Spleen (tissue), 13 donors: ENCODE measurements at places on chromosomes 2 and 18. TPM values are rescaled to one million over a fixed set of nuclear protein-coding genes. Genes with fewer than 3 reads are reported as not detected.

GRCh38 chr2:197871780-197872456 is 67.5 kb downstream of the PLCL1 start:
- no peaks in the 10 kb centered on the region for H3K36me3 ChIP-seq
- no peak for DNase-seq
- H3K4me1 ChIP-seq, result peaks cover 4% of the 10 kb centered on the region
- no peak overlapping the region for H3K4me3 ChIP-seq

GRCh38 chr2:188551671-188552070 is 260.0 kb downstream of the GULP1 start:
- H3K4me1 ChIP-seq, result no peaks in the 10 kb centered on the region
- H3K36me3 ChIP-seq, result no peaks in the 10 kb centered on the region
- no peak overlapping the region for H3K27ac ChIP-seq
- no peak for DNase-seq

DNA sequence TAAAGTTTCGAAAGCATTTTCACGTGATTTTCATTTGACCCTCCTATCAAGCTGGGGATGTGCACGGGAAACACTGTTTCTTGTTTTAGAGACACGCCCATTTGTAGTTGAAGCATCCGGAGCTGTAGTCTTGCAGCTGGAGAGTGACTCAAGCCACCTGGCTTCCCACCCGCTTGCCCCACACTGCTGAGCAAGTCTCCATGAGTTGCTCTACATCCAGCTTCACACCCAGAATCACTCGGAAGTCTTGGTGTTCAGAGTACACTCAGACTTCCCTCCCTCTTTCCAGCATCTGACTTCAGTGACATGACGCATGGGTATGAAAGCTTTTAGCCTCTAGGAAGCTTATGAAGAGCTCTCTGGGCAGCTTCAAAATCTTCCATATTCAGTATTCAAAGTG is 262.4 kb downstream of the NBAS start:
- DNase-seq, result no peak
- no peaks in the 10 kb centered on the region for H3K27me3 ChIP-seq
- H3K27ac ChIP-seq, result no peak overlapping the region
- peaks cover 24% of the 10 kb centered on the region for H3K36me3 ChIP-seq
- no peaks in the 10 kb centered on the region for H3K4me1 ChIP-seq
- no peak overlapping the region for H3K4me3 ChIP-seq

SLC23A3 gene
- total RNA-seq, result 1.5 TPM

DNA sequence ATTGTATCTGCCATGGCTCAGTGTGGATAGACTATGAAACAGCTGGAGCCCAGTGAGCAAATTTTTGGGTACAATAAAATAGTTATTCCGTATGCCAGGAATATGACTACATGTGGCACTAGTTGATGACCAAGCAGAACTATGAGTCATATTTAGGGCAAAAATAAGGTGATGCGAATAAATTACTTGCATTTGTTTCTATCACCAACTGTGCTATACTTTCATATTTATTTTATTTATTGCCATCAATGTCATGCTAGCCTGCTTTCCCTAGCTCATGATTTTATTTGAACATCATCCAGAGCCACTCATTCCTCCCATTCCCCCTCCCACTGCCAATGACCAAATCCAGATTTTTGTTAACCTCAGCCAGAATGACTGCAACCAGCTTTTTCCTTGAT is 13.3 kb upstream of the FAP start:
- no peak overlapping the region for H3K27ac ChIP-seq
- DNase-seq, result no peak
- no peaks in the 10 kb centered on the region for H3K36me3 ChIP-seq
- peaks cover 13% of the 10 kb centered on the region for H3K4me1 ChIP-seq

- H3K27ac ChIP-seq, result peak overlapping the region; percentile 65
- no peak for DNase-seq
- no peak overlapping the region for H3K4me3 ChIP-seq
- H3K4me1 ChIP-seq, result peaks cover 44% of the 10 kb centered on the region
- no peaks in the 10 kb centered on the region for H3K27me3 ChIP-seq
- no peaks in the 10 kb centered on the region for H3K36me3 ChIP-seq
These were observed 29.1 kb downstream of the UXS1 start for GRCh38 chr2:106165029-106165428.

GRCh38 chr2:130319536-130319935 is 23.2 kb upstream of the IMP4 start:
- no peaks in the 10 kb centered on the region for H3K27me3 ChIP-seq
- H3K27ac ChIP-seq, result no peak overlapping the region
- DNase-seq, result no peak
- H3K36me3 ChIP-seq, result no peaks in the 10 kb centered on the region
- no peaks in the 10 kb centered on the region for H3K4me1 ChIP-seq

MARCHF4 gene
- not detected for total RNA-seq

PSMA8 gene
- total RNA-seq, result not detected

DNA sequence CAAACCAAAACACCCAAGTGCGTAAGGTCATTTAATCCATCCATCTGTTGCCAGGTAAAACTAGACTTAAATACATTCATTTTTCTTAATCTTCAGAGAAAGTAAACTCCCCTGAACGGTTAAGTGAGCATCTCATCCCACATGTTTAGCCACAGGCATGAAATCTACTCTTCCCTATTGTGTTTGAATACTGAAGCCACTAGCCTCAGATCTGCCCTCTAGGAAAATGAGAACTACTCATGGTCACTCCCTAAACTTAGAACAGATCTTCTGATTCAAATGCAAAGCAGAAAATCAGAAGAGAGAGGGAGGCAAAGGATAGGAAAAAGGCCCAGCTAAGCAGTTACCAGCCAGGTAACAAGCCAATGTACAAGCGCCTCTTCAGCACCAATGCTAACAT is 7.1 kb downstream of the TMEM247 start:
- H3K36me3 ChIP-seq, result no peaks in the 10 kb centered on the region
- H3K27ac ChIP-seq, result no peak overlapping the region
- DNase-seq, result no peak
- H3K4me1 ChIP-seq, result peaks cover 9% of the 10 kb centered on the region
- no peak overlapping the region for H3K4me3 ChIP-seq

GRCh38 chr18:28065031-28065792 is 111.7 kb downstream of the CDH2 start:
- no peak overlapping the region for H3K27ac ChIP-seq
- no peaks in the 10 kb centered on the region for H3K36me3 ChIP-seq
- H3K4me3 ChIP-seq, result no peak overlapping the region
- H3K4me1 ChIP-seq, result no peaks in the 10 kb centered on the region

- H3K4me1 ChIP-seq, result no peaks in the 10 kb centered on the region
- no peaks in the 10 kb centered on the region for H3K36me3 ChIP-seq
- no peaks in the 10 kb centered on the region for H3K27me3 ChIP-seq
- peak overlapping the region; percentile 13 for H3K27ac ChIP-seq
- DNase-seq, result no peak
These were observed 132.2 kb downstream of the TDRD15 start for GRCh38 chr2:21256006-21256405.

- no peak overlapping the region for H3K4me3 ChIP-seq
These were observed 244.7 kb upstream of the FOSL2 start for GRCh38 chr2:28148000-28148399.

DNA sequence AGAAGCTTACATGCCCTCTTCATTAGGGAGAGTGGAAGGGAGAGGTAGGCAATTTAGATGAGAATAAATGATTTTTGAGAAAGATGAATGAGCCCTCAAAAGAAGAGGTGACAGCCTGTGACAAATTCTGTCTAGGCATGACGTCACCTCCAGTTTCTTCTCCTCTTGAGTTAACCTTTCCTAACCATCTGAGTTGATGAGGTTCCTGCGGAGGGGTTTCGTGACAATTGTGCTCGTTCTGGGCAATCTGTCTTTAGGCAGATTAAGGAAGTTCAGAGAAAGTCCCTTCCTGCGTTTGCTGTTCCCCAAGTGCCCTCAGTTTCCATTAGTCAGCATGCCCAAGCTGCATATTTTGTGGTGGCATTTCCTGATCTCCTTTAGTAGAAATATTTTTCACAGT is 640.2 kb upstream of the SYT4 start:
- no peak for DNase-seq
- no peaks in the 10 kb centered on the region for H3K4me1 ChIP-seq
- no peaks in the 10 kb centered on the region for H3K27me3 ChIP-seq
- no peaks in the 10 kb centered on the region for H3K36me3 ChIP-seq
- H3K4me3 ChIP-seq, result no peak overlapping the region
- H3K27ac ChIP-seq, result no peak overlapping the region

TFPI gene
- 39.1 TPM for total RNA-seq

SP140 gene
- 88.7 TPM for total RNA-seq

C2orf69 gene
- 13.0 TPM for total RNA-seq
